ENCODE measurements at places on chromosomes 6 and 20.

DNA sequence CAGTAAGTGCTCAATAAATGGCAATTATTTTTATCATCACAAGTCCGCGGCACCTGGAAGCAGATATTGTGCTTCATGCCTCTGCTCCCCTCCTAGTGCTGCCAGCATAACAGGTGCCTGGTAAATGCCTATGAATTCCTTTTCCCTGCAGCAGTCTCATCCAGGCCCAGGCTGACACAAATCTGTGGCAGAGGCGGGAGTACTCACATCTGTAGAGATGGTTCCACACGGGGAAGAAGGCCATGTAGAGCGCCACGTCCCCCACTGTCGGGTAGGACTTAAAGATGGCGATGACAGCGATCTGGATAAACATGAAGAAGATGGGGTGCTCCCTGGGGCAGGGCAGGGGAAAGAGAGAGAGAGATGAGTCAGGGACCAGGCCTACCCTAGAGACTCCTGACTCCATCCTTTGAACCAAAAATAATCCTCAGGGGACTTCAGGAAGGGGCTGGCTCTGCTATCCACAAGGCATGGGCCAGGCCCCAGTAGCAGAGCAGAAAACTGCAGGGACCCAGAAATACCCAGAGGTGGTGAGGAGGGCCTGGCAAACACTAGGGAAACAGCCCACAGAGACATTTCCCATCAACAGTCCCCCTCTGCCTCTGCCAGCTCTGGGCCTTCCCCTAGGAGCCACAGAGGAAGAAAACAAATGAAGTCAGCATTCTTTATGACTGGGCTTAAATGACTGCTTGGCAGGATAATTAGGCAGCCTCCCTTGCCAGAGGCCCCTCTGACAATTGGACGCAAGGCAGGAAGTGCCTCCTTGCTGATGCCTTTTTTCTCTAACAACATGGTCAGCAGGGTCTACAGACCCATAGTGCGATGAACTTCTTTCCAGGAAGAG lies 23.0 kb downstream of the MAP1LC3A start:
- no peak for DNase-seq

- peak; percentile 74 for DNase-seq
These were observed 4.0 kb downstream of the MAP3K5 start for GRCh38 chr6:136788069-136788902.

DNA sequence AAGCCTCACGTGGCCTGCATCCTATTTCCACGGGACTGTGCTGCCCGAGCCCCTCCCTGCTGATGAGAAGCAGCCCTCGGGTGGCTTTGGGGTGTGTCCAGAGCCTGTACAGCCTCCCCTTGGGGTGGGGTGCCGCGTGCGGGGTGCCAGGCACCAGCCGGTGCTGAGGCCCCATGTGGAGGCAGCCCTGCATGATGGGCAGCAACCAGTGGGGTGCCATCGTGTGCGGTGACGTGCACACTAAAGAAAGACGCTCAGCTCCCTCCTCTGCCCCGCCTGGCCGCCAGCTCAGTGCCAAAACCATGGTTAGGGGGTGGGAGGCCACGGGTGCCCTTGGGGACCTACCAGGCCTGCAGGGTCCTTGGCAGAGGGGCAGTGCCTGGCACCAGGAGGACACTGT lies 26.2 kb downstream of the NTSR1 start:
- no peak for DNase-seq

- DNase-seq, result no peak
These were observed 146.6 kb upstream of the AKIRIN2 start for GRCh38 chr6:87848616-87849015.
